ENCODE measurements at places on chromosomes 1 and 21. TPM values are rescaled to one million over a fixed set of nuclear protein-coding genes. Genes with fewer than 3 reads are reported as not detected.

- no peak for DNase-seq
- H3K27ac ChIP-seq = no peak overlapping the region
- H3K27me3 ChIP-seq = peaks cover 5% of the 10 kb centered on the region
- H3K4me1 ChIP-seq = peaks cover 3% of the 10 kb centered on the region
- no peaks in the 10 kb centered on the region for H3K36me3 ChIP-seq
Observed at GRCh38 chr1:119294722-119295121, 73.9 kb upstream of the HAO2 start.

- no peak for DNase-seq
- H3K36me3 ChIP-seq = no peaks in the 10 kb centered on the region
- no peaks in the 10 kb centered on the region for H3K27me3 ChIP-seq
- H3K27ac ChIP-seq = no peak overlapping the region
Observed at GRCh38 chr1:10638559-10639005, 157.9 kb downstream of the CASZ1 start.

DNA sequence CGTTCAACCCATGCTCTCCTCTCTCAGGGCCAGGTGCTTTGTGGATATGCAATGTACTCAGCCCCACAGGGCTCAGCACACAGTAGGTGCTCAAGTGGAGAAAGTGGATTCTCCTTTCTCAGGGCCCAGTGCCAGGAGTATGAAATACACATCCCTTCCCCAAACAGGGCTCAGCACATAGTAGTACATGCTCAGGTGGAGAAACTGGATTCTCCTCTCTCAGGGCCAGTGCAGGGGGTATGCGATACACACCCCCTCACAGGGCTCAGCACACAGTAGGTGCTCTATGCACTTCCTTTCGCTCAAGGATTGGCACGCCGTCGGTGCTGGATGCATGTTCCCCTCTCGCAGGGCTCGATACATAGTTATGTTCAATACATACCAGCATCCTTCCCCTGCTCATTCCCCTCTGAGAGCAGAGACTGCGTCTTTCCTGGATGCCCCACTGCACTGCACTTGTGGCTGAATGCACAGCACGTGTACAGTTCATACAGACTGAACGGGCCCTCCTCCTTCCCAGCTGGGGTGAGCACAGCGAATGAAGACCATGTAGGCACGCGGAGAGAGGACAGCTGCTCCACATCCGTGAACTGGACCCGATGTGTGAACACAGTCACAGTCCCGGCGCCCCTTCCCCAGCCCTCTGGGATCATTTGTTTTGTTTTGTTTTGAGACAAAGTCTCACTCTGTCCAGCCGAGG is 16.6 kb upstream of the DISP3 start:
- H3K4me3 ChIP-seq = no peak overlapping the region
- no peak for DNase-seq
- no peak overlapping the region for H3K27ac ChIP-seq
- H3K27me3 ChIP-seq = peaks cover 38% of the 10 kb centered on the region

GRCh38 chr1:70382682-70383081 is 28.2 kb upstream of the ANKRD13C start:
- H3K27ac ChIP-seq = no peak overlapping the region
- H3K27me3 ChIP-seq = no peaks in the 10 kb centered on the region
- DNase-seq = no peak
- H3K36me3 ChIP-seq = no peaks in the 10 kb centered on the region
- no peak overlapping the region for H3K4me3 ChIP-seq

GRCh38 chr1:241600496-241600901 is 39.7 kb downstream of the CHML start:
- H3K27me3 ChIP-seq = no peaks in the 10 kb centered on the region
- H3K4me3 ChIP-seq = no peak overlapping the region
- no peak for DNase-seq
- no peaks in the 10 kb centered on the region for H3K36me3 ChIP-seq

GRCh38 chr1:99571092-99571734 is 74.7 kb upstream of the PALMD start:
- H3K27ac ChIP-seq = no peak overlapping the region
- no peaks in the 10 kb centered on the region for H3K27me3 ChIP-seq
- no peak overlapping the region for H3K4me3 ChIP-seq
- no peaks in the 10 kb centered on the region for H3K4me1 ChIP-seq

DNA sequence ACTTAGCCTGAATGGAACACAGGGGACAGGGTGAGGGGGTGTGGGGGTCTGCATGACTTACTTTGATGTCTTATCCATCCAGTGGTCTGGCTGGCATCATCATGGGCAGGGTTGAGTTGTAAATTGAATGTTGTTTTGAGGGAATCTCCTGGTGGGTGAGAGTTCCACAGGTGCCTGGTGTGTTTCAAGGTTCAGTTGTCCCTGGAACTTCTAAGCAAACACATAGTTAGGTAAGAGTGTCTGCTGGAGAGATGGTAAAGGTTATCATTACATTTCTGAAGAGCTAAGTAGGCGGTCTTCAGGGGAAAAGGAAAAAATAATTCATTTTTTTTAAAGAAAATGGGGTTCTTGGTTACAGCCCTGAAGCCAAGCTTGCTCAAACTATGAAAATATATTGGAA is 46.0 kb upstream of the SIPA1L2 start:
- H3K27ac ChIP-seq = no peak overlapping the region
- no peak overlapping the region for H3K4me3 ChIP-seq
- no peaks in the 10 kb centered on the region for H3K4me1 ChIP-seq
- H3K36me3 ChIP-seq = no peaks in the 10 kb centered on the region
- H3K27me3 ChIP-seq = no peaks in the 10 kb centered on the region
- DNase-seq = no peak

The ANXA9 gene
- not detected for total RNA-seq

The TMEM125 gene
- 0.46 TPM for total RNA-seq

The OR2AK2 gene
- not detected for total RNA-seq
